HuH-7.5 (cell line): ENCODE measurements at places on chromosomes 3 and 15.

- DNase-seq: no peak
These were observed 522 bp upstream of the NRROS start for GRCh38 chr3:196638861-196639482.

GRCh38 chr3:30639937-30640336 lies 33.5 kb downstream of the TGFBR2 start:
- no peak for DNase-seq

- DNase-seq: no peak
These were observed 15.0 kb upstream of the GNAI2 start for GRCh38 chr3:50221051-50221410.

DNA sequence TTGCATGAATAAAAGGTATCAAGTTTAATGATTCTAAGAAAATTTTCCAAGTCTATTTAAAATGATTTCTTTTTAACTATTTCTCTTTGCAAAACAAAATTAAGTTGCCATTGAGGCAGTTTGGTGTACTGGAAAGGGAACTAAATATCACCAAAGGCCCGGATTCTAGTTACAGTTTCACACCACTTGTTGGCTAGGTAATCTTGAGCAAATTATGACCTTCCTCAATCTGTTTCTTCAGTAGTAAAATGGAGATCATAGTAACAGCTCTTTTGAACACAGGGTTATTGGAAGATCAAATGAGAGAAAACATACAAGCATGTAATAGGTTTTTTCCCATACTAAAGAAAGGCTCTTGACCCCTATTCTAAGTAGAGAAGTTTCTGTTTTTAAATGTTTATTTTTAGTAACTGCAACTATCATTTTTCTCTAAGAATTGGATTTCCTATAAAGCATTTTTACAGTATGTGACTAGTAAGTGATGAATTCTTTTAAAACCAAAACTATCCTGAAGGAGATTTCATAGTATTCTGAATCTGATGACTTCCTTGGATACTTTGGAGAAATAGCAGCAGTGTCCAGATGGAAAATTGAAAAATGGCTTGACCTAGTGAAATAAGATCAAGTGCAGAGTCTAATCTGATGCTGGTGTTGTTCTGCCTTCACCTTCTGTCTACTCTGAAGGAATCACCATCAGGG lies 15.7 kb downstream of the SCAANT1 start:
- DNase-seq: no peak

GRCh38 chr3:156973954-156974353 lies 147.8 kb downstream of the LEKR1 start:
- no peak for DNase-seq

DNA sequence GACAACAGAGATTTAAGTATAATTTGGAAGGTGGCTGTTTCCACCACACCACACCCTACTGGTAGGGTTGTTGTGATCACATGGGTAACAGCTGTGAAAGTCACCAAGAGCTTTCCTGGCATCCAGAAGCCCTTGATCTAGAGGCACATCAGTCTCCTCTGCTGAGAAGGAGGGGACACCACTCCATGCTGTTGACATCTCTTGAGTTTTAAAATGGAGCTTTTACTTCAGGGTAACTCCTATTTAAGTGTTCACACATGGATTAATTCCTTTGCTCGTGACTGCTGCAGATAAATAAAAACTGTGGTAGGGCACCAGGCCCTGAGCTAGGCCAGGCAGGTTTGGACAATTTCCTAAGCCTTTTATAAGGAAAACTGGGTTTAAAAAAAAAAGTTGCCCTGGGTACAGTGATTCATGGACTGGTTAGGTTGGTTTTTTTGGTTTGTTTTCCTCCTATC lies 7.5 kb downstream of the EXOSC7 start:
- no peak for DNase-seq

DNA sequence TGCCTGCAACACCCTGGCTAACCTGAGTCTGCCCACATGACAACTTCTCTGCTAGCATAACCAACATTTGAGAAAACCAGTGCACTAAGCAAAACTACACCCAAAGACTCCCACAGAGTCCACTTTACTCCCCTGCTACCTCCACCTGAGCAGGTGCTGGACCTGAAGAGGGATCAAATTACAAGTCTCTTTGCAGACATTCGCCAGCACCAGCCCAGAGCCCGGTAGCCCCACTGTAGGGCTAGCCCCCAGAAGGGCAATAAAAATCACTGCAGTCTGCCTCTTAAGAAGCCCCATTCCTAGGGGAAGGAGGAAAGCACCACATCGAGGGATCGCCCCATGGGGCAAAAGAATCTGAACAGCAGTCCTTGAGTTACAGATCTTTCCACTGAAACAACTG lies 472.2 kb downstream of the GRM7 start:
- no peak for DNase-seq

DNA sequence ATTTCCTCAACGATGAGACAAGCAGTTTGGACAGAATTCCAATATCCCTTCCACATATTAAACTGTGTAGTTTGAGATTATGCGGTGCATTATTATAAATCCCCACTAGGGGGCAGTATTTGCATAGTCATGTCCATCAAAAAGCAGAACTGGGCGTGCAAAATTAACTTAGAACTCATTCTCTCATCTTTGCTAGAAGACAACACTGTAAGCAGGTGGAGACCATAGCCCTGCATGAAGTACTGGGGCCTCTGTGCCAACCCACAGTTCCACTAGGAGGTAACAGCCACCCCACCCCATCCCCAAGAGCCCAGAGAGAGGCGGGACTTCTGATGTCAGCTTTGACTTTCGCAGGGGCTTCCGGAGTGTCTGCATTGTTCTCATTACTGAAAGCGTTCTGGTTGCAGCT lies 106.6 kb upstream of the TMC3 start:
- DNase-seq: no peak

- DNase-seq: no peak
These were observed 34.9 kb downstream of the GRIP2 start for GRCh38 chr3:14505001-14505802.

DNA sequence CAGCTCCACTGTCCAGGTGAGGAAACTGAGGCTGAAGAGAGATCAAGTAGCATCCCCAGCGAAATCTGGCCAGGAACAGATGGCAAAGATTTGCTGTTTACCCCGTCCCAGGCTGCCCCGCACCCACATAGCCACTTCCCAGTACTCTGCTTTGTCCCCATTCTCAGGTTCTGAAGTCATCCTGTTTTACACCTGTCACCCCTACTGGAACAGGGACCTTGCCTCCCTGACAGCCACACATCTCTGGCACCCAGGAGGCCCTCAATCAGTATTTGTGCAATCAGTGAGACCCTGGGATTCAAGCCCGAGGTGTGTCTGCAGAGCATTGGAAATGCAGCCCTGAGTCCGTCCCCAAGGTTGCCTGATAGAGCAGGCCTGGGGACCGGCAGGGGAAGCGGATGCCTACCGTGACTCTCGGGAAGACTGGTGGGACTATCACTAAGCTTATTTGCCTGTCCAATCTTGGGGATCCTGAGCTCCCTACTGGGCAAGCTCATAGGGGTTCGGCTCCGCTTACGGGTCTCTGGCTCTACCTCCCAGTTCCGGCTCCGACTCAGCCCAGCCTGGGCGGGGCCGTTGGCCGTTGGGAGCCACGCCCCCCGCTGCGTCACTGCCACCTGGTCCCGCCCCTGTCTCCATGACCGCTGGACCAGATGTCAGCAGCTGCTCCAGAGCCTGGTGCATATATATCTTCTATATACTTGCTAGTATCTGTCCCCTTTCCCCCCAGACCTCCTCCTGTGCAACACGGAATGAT lies 17.5 kb upstream of the FANCD2 start:
- DNase-seq: peak; percentile 82

- no peak for DNase-seq
These were observed 40.2 kb upstream of the LPP start for GRCh38 chr3:188113756-188114155.

DNA sequence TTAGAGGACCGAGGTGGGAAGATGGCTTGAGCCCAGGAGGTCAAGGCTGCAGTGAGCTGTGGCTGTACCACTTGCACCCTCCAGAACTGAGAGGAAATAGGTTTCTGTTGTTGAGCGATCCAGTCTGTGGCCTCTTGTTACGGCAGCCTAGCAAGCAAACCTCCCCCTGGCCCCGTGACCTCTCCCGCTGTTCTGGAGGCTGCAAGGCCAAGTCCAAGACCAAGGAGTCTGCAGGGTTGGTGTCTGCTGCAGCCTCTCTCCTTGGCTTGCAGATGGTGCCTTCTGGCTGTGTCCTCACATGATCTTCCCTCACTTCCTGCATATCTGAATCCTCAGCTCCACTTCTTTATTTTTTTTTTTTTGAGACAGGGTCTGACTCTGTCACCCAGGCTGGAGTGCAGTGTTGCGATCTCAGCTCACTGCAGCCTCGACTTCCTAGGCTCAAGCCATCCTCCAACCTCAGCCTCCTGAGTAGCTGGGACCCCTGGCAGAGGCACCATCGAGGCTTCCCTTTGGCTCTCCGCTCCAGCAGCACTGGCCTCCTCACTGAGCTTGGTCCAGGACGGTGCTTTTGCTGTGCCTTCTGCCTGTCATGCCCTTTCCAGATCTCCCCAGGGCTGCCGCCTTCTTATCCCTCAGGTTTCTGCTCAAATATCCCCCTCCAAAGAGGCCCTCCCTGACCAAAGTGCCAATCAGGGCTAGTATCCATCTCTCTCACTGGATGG lies 18.0 kb upstream of the PLXND1 start:
- DNase-seq: peak; percentile 12

DNA sequence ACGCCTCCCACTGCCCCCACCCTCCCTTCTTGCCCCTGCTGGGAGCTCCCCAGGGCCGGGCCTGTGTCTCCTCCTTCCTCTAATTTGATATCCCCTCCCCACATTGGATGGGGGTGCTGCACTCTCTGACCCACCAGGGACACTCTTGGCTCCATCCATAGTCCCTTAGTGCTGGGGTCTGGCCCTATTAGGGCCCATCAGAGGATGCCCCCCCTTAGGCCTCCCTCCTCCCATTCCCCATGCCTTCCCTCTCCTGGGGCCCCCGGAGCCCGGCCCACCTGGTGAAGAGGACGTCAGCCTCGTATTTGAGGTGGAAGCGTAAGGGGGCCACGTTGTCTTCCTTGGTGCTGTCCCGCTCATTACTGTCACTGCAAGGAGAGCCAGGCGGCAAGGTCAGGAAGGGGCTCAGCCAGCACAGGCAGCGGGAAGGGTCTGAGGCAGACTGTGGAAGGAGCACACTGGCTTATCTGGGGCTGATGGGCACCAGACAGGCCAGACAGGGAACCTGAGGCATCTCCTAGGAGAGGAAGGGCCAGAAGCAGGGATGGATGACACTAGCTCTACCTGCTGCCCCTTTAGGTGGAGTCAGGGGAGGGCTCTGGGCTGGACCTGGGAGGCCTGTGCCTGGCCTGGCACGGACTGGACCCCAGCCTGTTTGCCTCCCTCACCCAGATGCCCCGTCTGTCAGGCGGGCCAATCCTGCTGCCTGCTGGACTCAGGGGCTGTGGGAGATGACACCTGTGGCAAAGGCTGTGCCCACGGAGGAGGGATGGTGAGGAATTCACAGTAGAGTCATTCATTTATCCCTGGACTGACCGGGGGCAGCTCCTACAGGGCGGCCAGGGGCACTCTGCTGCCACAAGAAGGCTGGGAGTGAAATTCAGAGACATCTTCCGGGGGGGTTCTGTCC lies 36.2 kb downstream of the FEM1B start:
- no peak for DNase-seq

- no peak for DNase-seq
These were observed 93.4 kb upstream of the UMPS start for GRCh38 chr3:124636863-124637296.

GRCh38 chr3:133767607-133768006 lies 21.4 kb downstream of the TF start:
- no peak for DNase-seq

- DNase-seq: no peak
These were observed 20.4 kb downstream of the LDHAL6B start for GRCh38 chr15:59227021-59227420.

DNA sequence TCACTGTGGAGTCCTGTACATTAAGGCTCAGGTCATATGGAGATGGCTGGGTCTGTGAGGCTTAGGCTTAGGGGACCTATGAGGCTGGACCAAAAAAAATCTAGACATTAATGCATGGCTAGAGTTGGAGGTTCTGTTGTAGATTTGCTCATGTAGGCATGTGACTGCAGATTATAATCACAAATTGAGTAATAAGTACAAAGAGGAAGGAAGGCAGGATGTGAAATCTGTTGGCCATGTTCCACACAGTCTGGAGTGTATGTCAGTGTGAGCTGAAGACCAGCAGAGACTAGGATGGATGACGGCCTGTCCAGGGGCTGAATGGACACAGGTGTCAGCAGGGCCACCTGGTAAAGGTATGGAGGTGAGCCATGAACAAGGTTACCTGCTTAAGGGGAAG lies at the start of gene ST3GAL6:
TSS of gene ST3GAL6 (plus strand) at position 265 of the 400 bp plus-strand sequence. CDS start 5,101 bp downstream, outside the sequence.
- DNase-seq: no peak

DNA sequence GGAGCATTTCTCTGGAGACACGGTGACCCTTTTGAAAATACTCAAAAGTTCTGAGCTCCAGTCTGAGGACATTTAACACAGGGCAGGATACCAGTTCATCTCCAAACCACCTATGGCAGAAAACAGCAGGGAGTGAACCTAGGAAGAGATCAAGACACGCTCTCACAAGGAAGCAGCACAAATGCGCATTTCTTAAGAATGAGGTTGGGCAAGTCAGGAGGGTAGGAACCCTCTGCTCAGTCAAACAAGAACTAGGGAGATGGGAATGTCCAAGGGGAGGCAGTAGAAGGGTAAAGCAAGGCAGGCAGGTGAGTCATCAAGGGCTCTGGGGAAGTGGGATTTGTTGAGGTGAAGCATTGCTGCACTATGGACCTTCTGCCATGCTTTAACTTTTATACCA lies 60.3 kb upstream of the PSMD6 start:
- no peak for DNase-seq

DNA sequence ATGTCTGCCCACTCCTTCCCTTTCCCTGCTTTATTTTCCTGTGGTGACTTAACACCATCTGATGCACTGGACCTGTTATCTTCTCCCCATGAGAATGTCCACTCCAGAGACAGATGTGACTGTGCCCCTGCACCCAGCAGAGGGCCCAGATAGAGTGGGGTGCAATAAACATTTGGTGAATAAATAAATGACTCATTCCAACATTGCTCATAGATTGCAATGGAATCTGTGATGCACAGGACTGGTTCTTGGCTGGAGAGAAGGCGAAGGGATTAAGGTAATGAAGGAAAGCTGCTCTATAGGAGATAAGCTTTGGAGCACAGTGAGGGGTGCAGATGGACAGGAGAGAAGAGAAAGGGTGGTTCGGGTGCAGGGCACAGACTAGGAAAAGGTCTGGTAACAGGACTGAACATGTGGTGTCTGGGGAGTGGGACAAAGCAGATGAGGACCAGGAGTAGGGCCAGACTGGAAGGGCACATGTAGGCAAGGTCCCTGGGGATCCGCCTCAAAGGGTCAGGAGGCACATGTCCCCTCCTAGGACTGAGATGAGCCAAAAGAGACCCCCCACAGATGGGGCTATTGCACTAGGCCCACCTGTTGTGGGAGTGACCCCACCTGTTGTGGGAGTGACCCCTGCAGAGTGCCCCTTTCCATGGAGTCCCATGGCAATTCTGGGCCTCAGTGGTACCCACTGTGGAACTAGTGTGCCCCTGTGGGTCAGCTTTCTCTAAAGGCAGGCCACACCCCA lies 17.5 kb upstream of the POC1A start:
- DNase-seq: no peak

DNA sequence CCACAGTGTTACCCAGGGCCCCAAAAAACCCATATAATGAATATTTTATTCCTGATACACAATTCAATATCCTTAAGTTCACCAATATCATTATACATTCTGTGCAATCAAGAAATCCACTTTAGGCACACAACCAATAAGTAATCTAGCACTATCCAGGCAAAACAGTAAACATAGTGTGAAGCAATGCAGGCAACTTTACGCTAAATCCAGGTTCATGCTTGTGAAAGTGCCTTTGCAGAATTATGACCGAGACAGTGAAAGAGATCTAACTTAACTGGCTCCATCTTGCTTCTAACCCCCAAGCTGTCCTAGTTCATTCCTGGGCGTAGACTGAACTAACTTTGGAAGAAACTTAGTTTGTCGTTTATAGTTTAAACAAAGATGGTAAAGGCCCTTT lies 34.2 kb upstream of the INO80 start:
- no peak for DNase-seq
